ENCODE measurements at places on chromosomes 5 and 9.

GRCh38 chr9:20658677-20659473, 25.2 kb upstream of the FOCAD start:
- no peak for DNase-seq

- DNase-seq: no peak
These were observed 75.2 kb upstream of the SLC25A48 start for GRCh38 chr5:135759149-135759784.

DNA sequence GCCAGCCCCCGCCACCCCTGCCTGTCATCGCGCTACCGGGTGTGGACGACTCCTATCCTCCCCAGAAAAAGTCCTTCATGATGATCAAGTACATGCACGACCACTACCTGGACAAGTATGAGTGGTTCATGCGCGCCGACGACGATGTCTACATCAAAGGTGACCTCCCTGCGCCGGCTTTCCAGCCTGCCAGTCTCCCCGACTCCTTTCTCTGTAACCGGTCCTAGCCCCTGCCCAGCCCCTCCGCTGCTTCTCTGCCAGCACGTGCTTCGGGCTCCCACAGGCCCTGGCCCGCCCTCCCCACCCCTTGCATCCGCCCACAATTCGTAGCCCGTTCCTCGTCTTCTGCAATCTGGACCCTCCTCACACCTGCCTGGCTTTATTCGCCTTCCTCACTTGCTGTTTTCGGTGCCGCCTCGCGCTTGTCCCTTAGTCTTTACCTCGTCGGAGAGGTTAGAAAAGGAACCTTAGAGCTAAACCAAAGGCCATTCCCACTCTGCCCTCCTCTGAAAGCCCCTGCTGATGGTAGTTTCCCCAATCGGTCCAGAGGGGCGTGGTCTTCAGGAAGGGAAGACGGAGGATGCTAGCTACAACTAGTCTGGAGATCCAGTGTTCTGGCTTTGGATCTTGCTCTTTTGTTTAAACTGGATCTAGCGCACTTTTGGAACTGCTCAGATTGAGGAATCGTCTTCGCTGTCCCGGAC, 1.4 kb downstream of the CHSY3 start:
- DNase-seq: no peak

- no peak for DNase-seq
These were observed 28.8 kb upstream of the TAL2 start for GRCh38 chr9:105633411-105633810.

GRCh38 chr9:133956520-133957076, 35.5 kb downstream of the VAV2 start:
- no peak for DNase-seq

GRCh38 chr9:91948101-91948596, 1.9 kb downstream of the ROR2 start:
- no peak for DNase-seq

- no peak for DNase-seq
These were observed 89.0 kb upstream of the ARAP3 start for GRCh38 chr5:141771031-141771430.

GRCh38 chr5:145294331-145294730, 540.8 kb downstream of the PRELID2 start:
- no peak for DNase-seq

GRCh38 chr5:15566789-15567188, 66.8 kb downstream of the FBXL7 start:
- DNase-seq: no peak

DNA sequence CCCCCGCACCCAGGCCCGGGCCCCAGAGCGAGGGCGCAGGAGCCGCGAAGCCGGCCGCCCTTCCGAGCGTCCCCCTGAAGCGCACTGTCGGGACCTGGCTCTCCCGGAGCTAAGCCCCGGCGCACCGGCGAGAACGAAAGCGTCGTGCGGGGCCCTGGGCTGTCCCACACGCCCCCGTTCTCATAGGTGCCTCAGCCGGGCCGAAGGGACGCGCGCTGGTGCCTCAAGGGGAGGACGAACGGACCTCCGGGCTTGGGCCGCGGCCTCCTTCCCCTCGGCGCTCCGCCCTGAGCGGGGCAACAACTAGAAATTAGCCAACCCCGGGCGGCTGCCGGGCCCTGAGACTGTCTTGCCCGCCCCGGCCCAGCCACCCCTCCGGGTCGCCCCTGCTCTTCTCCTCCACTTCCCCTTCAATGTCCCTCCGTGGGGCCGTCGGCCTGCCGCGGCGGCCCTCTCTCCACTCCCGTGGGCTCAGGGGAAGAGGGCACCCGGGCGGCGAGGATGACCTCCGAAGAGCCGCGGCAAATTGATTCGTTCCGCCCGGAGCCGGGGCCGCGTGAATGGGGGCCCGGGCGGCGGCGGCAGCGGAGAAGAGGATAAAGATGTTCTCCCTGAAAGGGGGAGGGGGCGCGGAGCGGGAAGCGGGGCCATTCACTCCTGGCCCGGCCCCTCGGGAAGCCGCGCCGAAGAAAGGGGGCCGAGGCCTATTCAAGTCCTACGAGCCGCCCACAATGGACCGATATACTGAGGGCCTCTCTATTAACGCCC, 3.5 kb upstream of the PRDM12 start:
- DNase-seq: no peak

DNA sequence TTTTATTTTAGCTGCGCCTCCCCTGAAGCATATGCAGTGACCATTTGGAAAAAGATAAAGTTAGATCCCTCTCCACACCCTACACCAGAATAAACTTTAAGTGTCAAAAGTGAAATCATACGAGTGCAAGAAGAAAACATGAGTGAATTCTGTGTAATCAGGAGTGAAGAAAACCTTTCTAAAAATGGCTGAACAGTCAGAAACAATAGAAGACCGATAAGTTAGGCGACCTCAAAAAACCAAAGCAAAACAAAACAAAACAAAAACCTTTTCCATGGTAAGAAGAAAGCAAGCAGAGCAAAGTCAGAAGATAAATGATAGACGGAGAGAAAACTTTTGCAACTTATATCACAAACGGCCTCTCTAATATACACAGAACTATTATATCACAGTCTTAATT, 16.6 kb upstream of the TSC1 start:
- no peak for DNase-seq

DNA sequence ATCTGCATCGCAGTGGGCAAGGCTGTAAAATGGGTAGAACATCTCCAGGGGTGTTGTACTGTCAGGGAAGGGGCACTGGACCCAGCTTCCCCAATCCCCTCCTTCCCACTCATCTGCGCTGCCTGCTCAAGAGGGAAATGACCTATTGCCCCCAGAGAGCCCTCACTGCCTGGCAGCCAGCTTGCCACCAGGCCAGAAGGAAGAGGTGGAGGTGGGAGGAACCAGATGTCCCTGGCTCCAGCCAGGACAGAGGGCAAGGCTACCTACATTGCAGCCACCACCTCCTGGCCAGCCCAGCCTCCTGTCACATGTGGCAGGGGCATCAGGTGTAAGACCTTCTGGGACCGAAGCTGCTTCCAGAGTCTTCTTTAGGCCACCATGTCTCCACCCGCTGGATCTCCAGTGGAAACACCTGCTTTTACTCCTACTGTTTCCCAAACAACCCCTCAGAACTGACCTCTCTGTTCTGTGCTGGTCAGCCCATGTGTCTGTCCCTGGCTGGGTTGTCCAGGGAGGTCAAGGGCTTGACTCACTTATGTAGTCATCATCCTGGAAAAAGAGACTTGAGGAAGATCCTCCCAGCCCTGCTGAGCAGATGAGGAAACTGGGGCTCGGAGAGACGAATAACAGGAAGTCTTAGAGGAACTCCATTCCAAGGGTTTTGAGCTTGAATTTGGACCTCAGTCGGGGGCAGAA, 42.3 kb downstream of the JADE2 start:
- no peak for DNase-seq

- no peak for DNase-seq
These were observed 159.3 kb downstream of the SPATA31D1 start for GRCh38 chr9:82147798-82148425.

GRCh38 chr9:119357336-119358096, 11.7 kb downstream of the BRINP1 start:
- no peak for DNase-seq

GRCh38 chr5:57302643-57303042, 128.8 kb downstream of the GPBP1 start:
- no peak for DNase-seq

DNA sequence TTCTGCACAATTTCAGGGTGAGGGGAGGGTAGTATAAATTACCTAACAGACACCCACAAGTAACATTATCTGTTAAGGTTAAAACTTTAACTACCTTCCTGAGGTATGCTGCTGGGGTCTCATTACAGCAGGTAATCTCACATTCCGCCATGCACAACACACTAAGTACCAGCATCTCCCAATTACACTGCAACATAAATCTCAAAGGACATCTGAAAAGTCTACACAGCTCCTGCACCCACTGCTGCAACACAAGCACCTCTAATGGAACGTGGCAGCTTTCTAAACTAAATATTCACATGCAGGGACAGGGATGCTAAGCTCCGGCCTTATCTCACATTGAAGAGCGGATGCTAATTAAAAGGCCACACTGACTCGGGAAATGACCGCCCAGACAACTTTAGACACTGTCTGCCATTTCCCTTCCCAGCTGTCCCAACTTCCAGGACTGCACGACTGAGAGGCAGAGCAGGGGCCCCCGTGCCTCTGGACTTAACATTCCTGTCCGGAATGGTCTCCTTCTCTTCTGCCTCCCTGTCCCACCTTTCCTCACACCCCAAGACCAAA, 45.9 kb downstream of the PSMB7 start:
- DNase-seq: no peak

GRCh38 chr5:120771202-120771601, 307.1 kb downstream of the PRR16 start:
- DNase-seq: no peak

Measured in stimulated activated CD8-positive, alpha-beta memory T cell treated with anti-CD3 and anti-CD28 coated beads, Interleukin-15, amount 100 ng/mL, for 4 hours (primary cell).